ENCODE measurements at places on chromosomes 5 and 9. TPM values are rescaled to one million over a fixed set of nuclear protein-coding genes. Genes with fewer than 3 reads are reported as not detected.

DNA sequence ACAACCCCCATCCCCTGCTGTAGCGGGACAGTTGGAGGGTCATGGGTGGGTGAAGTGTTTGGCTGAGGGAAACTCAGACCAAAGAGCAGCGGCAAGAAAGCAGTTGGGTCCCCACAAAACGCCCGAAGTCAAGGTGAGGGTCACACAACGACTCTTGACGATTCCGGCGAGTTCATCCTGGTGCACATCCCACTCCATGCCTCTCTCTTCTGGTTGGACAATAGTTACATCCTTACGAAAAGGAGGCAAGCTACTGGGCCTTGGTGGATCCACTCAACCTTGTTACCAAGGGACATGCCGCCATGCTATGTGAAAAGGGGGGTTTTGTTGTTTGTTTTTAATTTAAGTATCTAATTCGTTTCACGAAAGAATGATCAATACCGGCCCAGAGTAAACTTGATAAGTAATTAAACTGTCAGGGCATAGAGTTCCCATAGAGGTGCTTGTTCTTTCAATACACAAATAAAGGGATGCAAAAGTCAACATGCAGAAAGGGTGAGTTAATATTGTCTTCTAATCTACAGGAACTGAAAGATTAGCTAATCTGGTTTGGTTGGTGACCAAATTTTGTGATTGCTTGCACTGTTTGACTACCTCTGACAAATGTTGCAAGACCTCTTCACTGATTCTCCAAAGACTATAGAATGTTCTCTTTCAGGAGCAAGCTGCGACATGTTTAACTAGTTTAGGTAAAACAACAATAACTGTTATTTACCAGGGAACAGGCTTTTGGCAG lies 732 bp upstream of the SMIM15 start:
- DNase-seq, result no peak

DNA sequence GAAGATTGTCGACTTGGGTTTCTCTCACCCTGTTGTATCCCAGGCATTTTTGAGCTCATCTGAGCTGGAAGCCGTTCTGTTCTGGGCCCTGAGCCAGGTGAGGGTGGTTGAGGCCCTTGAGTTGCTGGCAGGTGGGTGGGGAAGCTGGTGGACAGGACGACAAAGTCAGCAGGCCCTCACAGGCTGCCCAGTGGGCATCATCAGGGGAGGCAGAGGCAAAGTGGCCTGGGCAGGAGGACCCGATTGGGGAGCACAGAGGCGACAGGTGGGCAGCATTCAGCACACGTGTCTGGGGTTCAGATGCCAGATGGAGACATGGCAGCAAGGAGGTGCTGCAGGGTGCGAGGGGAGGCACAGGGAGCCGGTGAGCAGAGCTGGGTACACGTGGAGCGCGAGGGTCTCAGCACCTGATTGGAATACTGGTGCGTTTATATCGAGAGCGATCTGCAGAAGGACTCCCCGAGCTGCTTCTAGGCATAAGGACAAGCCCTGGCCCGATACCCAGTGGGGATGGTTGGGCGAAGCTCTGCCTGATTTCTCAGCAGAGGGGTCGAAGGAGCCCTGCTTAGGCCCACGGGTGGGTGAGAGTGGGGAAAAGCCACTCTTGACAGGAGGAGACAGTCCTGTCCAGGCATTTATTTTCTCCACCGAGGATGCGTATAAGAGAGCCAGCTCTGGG lies 49.0 kb upstream of the SUSD3 start:
- no peak for DNase-seq

GRCh38 chr5:14175381-14175780 lies 32.2 kb downstream of the TRIO start:
- DNase-seq, result no peak

MYORG gene
- total RNA-seq, result 0.42 TPM

BASP1 gene
- total RNA-seq, result 1.4 TPM

- DNase-seq, result no peak
These were observed 416.6 kb downstream of the ARHGEF28 start for GRCh38 chr5:74042559-74042958.

DNA sequence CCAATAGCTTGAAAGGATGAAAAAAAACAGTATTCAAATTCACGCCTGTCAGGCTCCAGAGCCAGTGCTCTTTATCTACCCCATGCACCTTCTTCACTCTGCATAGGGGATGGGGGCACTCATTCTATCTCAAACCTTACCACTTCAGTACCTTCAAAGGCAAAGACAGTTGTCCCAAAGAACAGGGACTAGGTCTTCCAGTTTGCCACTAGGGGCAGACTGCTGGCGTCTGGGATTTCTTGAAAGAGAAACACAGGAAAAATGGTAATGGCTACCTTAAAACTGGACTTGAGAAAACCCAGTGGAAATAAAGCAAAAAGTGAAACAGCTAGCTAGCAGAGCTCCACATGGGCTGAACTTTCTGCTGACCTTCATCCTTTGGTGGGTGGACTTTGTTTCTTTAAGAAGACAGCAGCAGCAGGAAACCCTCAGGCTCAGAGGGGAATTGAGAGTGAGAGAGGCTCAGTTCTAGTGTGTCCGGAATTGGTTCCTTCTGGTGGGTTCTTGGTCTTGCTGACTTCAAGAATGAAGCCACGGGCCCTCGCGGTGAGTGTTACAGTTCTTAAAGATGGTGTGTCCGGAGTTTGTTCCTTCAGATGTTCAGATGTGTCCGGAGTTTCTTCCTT lies 41.0 kb upstream of the SLC36A1 start:
- no peak for DNase-seq

GRCh38 chr9:98804083-98804482 lies 3.4 kb upstream of the GALNT12 start:
- DNase-seq, result no peak

INSL4 gene
- total RNA-seq, result 0.16 TPM

HMMR gene
- 0.45 TPM for total RNA-seq

EQTN gene
- total RNA-seq, result not detected

DNA sequence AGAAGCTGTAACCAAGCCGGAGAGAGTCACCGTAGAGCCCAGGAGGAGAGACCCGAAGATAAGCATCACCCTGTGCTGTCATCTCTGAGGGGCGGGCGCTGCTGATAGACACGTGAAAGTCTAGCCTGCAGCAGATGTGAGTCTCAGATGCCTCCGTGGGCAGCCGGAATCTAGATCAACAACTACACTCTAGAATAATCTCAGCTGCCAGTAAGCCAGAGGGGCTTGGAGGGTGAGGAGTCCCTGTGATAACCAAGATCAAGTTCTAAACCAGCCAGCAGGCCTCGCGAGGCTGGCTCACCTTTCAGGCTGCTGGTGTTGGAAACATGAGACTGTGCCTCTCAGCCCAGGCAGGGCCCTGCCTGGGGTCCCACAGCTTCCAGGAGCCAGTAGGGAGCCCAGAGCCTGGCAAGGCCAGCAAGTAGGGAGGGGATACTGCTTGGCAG lies 54.1 kb downstream of the DAPK1 start:
- DNase-seq, result no peak

LOX gene
- 0.65 TPM for total RNA-seq

DNA sequence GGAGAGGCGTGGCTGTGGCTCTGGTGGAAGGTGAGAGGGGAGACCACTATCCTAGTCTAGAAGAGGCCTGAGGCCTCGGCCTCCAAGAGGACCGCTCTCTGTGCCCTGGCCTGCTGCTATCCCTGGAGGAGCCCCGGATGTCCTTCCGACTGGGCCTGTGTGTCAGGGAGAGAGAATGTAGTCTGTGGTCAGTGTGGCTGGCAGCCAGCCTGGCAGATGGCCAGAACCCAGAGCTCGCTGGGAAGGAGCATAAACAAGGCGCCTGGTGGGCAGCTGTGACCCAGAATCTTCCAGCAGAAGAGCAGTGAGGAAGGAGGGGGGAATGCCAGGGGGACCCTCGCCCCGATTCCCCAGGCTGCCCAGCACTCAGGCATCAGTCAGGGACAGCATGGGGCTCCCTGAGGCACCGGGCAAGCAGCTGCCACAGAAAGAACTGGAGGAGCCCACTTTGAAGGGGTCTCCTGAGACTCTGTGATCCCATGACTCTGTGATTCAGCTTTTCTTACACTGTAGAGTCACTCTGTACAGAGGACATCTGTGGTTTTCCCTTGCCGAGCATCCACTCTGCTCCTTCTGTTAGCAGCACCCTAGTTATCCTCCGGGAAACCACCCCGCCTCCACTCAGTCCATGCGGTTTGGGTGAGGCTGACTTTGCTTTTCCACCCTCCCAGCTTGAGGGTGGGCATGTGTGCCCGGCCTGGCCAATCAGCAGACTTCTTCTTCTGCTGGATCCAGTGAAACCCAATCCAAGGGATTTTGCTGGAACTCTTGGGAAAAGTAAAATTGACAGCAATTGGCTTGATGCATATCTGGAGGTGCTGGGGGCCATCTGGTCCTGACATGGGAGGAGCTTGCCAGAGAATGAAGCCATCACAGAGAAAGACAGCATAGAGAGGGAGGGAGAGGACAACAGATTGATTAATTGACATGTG lies 46.2 kb upstream of the PWWP2A start:
- DNase-seq, result no peak

SPATA9 gene
- not detected for total RNA-seq

NTNG2 gene
- 3.3 TPM for total RNA-seq

GPRIN1 gene
- total RNA-seq, result 0.60 TPM

DNA sequence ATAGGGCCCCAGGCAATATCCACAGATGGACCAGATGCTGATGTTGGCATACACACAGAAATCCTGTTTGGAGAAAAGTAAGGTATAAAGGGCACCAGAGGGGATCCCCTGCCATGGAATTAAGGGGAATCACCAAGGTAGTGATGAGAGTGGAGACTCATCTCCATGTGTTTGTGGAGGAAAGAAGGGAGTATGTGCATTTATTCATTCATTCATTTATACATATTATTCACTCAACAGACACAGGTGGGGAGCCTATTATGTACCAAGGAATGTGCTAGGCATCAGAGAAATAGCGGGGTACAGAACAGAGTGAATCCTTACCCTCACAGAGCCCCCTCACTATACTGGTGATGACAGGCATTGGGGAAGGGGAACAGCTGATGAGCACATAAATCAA lies 116.8 kb upstream of the IL12B start:
- no peak for DNase-seq

TRIM36 gene
- 0.40 TPM for total RNA-seq

DNA sequence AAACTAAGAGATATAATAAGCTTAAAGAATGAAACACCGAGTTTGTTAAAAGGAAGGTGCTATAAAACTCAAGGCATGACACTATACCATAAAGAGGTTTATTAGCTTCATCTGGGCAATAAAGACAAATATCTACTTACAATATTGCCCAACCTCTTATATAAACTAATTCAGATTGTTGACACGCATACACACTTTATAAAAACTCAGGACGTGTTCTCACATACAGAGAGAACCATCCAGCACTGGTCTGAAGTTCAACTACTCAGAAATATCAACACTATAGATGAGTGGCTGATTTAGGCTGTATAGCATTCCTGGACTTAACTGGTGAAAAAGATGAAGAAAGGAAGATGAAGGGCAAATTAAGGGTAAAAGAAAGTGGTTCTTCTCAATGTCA lies 81.2 kb downstream of the FRMD3 start:
- DNase-seq, result no peak

DNA sequence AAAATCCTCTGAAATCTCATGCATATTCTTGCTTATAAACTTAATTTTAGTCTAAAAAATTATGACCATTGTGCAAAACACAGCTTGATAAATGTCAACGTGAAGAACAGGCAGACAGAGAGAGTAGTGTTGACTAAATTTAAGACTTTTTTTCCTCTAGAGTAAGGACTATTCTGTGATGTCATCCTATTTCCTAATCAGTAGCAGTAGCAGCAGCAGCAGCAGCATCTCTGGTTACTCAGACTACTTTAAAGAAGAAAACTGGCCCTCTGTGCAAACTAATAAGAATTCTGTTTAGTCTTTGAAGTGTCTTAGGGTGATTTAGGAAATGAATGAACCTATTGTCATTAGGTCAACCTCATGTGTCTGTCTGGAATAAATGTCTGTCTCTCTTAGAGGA lies 403.0 kb downstream of the HINT1 start:
- DNase-seq, result no peak

CARD9 gene
- total RNA-seq, result 1.9 TPM

FGF1 gene
- not detected for total RNA-seq

GRCh38 chr5:116216246-116216645 lies 131.4 kb downstream of the COMMD10 start:
- DNase-seq, result no peak

ISL1 gene
- total RNA-seq, result not detected

GRCh38 chr5:63603996-63604395 lies 358.2 kb downstream of the HTR1A start:
- DNase-seq, result no peak

DNA sequence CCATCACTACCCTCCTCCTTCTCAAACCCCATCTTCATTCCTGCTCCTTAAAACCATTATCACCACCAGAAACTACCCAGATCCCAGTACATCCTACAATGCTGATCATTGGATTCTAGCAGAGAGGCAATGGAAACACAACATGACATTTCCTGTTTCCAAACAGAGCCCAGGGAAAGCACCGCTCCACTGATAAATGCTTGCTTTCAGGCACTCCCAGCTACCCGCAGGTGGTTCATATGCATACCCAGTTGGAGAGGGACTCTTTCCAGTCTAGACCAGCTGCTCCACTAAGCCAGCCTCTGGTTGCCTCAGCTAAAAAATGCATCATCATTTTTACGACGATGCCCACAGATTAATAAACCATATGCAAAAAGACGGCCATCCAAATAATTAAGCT lies 39.2 kb upstream of the ACO1 start:
- DNase-seq, result no peak

GRCh38 chr5:31237174-31237573 lies 43.7 kb downstream of the CDH6 start:
- no peak for DNase-seq

DNA sequence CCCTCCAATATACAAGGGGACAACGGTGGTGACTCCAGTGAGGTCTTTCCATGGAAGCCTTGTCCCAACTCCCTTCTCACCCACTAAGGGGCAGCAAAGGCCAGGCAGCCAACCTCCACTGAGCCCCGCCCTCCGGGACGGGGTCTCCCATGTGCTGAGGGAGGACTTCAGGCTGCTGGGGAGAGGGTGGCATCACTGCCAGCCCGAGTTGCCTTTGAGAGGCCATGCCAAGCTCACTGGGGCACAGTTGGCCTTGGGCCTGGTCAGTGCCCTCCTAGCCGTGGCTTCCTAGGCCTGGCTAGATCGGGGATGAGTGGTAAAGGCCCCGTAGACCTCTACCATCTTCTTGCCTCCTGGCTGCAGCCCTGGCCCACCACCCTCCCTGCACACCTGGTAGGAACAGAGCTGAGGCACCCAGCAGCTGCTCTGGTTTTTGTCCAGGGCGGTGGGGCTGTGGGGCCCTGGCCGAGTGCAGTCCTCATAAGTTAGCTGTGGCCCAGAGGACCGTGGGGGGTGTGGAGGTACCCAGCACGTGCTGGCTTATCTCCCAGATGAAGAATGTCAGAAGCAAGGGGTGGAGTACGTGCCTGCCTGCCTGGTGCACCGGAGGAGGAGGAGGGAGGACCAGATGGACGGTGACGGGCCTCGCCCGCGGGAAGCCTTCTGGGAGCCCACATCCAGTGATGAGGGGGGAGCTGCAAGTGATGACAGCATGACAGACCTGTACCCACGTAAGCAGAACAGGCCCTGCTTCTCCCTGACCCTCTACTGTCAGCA lies 3.2 kb downstream of the SURF2 start:
- no peak for DNase-seq

- DNase-seq, result no peak
These were observed 24.8 kb upstream of the PRDM9 start for GRCh38 chr5:23482642-23483041.

FBXW11 gene
- total RNA-seq, result 30.1 TPM

All from T-helper 17 cell (primary cell).